ENCODE measurements at places on chromosomes 6 and 20. TPM values are rescaled to one million over a fixed set of nuclear protein-coding genes. Genes with fewer than 3 reads are reported as not detected.

DNA sequence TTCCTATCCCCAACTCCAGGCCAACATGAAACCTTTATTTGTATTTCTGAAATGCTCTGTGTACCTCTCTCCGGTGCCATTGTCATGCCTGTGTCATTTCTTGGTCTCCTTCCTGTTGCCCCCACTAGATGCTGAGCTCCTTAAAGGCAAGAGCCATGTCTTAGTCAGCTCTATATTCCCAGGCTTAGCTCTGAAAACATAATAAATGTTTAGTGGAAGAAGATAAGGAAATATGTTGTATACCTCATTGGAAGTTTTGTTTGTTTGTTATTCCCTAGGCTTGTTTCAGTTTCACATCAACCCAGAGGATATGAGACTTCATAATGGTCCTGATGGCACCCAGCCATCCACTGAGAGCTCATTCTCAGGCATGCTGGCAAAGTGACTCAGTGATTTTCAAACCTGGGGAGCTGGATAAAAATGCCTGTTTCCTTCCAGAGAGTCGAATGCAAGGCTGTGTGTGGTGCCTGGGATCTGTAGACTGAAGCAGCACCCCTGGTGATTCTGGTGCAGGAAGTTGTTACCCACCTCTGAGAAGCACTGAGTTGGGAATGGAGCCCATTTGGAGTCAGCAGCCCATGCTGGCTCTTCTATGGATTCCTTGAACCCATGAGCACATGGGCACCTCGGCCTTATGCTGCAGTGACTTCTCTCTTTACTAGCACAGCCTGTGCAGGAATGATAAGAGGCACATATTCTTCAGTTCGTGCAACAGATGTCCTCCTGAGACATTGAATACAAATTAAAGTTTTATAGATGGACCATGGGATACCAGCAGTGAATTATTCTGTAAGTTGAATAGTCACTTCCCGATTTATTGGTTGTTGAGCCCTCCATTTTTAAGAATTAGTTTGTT lies 205.2 kb downstream of the FARS2 start:
- no peak for DNase-seq

DNA sequence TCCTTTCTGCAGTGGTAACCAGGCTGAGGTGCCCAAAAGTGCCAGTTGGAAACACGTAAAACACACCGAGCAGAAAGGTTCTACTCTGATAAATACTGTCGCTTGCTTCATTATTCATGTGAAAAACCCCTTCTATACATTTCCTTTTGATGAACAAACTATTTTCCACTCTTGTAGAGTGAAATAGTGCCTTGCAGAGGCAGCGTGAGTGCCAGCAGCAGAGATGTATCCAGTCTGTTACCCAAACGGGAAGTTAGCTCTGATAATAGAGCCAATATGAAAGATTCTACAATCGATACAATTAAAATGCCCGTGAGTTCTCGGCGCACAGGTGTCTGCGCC lies 1.5 kb downstream of the ZBTB46 start:
- DNase-seq = no peak

- no peak for DNase-seq
Observed at GRCh38 chr20:33273117-33273851, 9.7 kb upstream of the BPIFB1 start.

DNA sequence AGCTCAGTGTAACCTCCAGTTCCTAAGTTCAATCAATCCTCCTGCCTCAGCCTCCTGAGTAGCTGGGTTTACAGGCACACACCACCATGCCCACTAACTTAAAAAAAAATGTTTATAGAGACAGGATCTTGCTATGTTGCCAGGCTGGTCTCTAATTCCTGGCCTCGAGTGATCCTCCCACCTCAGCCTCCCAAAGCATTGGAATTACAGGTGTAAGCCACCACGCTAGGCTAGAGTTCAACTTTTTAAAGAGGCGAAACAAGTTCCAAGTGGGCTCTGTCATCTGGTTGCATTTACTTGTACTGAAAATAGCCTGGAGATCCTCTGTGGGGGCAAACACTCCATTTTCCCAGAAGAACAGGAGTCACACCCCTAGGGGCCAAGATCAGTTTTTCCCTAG lies 100.7 kb upstream of the RIPOR2 start:
- DNase-seq = no peak

GRCh38 chr6:142009647-142010046 lies 123.1 kb upstream of the GJE1 start:
- DNase-seq = no peak

GRCh38 chr20:57392512-57393271 lies 1.5 kb downstream of the RBM38 start:
- DNase-seq = peak; percentile 93

- DNase-seq = no peak
Observed at GRCh38 chr6:12648171-12648570, 68.4 kb upstream of the PHACTR1 start.

GRCh38 chr20:2692036-2692885 lies at the start of gene EBF4:
Gene EBF4 (plus strand): TSS chr20:2692780. CDS start chr20:2693646, 866 bp downstream.
- DNase-seq = peak; percentile 9

The ANGPT4 gene
- under 0.01 TPM for total RNA-seq

The TUBB1 gene
- total RNA-seq = 0.47 TPM
